ENCODE measurements at places on chromosomes 11 and 22.

DNA sequence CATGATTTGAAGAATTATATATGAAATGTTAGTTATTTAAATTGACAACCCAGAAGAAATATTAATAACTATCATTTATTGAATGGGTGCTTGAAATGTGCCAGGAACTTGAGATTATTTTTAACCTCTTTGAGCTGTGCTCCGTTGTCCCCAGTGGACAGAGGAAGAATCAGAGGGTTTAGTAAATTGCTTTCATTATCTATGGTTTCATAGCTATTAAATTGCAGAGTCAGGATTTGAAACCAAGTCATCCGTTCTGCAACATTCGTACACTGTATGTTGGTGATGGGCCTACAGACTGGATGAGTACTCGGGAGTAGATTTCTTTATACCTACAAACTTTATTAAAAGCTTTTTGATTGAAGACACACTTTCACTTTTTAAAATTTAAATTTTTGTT is 4.9 kb downstream of the HSD17B12 start:
- no peak for DNase-seq

GRCh38 chr11:86070142-86071056 is 1.5 kb upstream of the PICALM start:
- no peak for DNase-seq

- DNase-seq = no peak
Measured at GRCh38 chr22:24416095-24416494, 11.3 kb upstream of the ADORA2A start.

GRCh38 chr11:77510095-77510494 is 36.2 kb upstream of the PAK1 start:
- DNase-seq = no peak

DNA sequence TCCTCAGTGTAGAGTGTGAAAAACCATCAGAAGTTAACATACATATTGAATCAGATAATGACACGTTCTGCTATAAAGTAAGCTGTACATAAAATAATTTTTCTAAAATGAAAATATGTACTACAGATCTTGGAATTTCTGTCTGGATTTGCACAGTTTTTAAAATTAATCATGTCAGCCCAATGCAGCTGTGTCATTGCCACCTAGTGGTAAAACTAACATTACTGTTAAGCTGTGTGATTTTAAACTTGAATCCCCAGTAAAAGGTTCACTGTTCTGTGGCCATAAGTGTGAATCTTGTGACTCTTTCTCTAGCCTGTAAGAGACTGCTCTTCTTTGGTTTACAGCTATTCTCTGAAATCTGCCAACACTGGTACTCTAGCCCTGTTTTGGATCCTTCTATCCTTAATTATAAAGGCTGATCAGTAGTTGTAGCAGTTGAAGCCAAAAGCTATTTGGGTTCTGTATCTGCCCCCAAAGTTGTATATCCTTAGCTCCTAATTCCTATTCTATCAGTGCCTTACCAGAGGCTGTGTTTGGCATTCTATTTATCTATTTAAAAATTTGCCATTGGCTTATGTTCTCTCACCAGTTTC is 4.0 kb downstream of the JRKL start:
- DNase-seq = no peak

GRCh38 chr11:134386945-134387344 is 25.1 kb downstream of the B3GAT1 start:
- DNase-seq = no peak

DNA sequence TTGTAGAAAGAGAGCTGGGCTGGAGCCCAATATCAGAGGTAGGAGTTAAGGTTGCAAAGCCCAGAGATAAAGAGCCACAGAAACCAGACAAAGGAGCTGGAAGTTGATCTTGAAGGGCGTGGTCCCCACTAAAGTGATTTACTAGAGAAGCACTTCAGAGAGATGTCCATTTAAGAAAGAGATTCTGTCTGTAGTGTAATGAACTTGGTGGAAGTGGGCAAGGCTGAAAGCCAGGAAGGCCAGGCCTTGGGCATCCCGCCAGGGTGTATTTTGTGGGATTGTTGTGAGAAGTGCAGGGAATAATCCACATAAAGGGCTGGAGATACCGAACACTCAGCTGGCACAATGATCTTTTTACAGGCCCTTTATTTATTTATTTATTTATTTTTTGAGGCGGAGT is 1398.8 kb downstream of the TBC1D22A start:
- no peak for DNase-seq

DNA sequence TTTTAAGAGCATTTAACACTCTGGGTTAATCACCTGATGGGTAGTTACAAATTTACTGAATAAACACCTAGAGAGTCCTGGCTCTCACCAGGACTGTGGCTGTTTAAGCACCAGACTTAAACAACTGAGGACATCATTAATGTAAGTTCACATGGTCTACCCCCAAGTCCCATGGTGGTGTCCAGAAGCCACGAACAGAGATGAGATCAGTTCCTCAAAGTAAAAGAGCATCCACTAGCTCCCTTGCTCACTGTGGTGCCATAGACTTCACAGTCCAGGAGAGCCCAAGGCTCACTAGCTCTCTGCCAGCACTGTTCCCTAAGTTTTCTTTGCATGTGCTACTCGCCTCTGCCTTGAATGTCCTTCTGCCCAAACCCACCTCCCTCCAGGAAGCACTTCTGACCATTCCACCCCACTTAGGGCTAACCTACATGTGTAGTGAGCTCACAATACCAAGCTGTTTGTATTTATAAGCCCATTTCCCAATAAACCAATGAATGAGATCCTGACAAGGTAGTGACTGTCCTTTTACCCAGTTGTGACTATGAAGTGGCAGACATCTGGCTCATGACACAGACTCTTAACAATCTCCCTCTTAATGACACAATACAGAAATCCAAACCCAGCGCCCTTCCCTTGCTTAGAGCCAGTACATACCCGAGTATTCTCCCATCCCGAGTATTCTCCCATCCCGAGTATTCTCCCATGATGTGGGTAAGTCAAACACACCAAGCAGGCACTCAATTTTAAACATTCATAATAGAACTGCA is 15.7 kb downstream of the NAP1L4 start:
- no peak for DNase-seq

- DNase-seq = no peak
Measured at GRCh38 chr11:41456269-41456668, 3.2 kb downstream of the LRRC4C start.

DNA sequence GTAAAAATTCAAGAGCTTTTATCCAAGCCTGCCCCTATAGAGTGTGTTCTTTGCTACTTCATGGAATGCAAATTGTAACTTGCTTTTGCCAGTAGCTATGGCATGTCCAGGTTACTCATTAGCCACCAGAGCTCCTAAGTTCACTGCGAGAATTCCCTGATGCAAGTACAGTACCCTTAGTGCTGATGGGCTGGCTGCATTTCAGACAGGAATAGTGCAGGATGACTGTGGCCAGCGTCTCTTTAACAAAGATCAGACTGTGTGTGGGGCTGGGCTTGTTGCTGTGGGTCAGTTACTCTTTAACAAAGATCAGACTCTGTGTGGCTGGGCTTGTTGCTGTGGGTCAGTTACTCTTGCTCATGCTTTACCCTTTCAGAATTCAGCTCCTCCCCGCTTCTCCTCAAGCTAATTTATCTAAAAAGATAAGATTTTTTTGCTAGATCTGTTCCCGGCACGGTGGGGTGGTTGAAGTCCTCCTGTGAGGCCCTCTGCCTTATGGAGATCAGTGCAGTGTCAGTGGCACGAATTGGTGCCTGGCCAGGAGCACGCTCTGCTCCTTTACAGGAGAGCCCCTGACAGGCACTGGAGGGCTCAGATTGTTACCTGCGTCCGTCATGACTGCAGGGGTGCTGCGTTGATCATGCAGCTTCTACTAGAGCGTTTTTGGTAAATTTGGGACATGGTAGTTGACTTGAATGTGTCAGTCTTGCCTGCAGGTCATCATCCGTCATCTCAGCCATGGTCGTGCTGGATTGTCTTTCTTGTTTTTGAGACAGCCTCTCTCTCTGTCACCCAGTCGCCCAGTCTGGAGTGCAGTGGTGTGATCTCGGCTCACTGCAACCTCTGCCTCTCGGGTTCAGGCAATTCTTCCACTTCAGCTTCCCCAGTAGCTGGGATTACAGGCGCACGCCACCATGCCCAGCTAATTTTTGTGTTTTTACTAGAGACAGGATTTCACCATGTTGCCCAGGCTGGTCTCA is 27.0 kb downstream of the AP2A2 start:
- DNase-seq = no peak

- DNase-seq = no peak
Measured at GRCh38 chr11:127492029-127492428, 491.5 kb upstream of the KIRREL3 start.
